CD4-positive, alpha-beta T cell treated with Interleukin-12 subunit alpha and Interleukin-12 subunit beta, for 1 hour (primary cell): ENCODE measurements at places on chromosomes 6 and 20.

DNA sequence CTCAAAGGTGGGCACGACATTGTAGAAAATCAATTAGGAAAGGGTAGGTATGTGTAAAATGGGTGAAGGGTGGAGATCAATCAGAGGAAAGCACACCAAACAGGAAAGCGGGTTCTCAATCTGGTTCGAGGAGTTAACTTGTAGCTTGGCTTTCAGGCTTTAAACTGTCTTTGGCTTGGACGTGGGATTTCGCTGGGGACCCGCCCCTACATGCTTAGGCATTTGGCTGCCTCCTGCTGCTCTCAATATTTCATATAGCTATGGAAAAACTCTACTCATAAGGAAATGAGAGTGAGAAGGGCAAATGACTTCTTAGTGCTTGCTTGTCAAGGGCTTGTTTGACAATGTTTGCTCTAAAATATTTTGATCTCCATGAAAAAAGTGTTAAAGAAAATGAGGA lies 38.1 kb upstream of the PDE7B start:
- no peak for DNase-seq

GRCh38 chr6:753486-753885 lies 60.5 kb upstream of the EXOC2 start:
- DNase-seq, result no peak

DNA sequence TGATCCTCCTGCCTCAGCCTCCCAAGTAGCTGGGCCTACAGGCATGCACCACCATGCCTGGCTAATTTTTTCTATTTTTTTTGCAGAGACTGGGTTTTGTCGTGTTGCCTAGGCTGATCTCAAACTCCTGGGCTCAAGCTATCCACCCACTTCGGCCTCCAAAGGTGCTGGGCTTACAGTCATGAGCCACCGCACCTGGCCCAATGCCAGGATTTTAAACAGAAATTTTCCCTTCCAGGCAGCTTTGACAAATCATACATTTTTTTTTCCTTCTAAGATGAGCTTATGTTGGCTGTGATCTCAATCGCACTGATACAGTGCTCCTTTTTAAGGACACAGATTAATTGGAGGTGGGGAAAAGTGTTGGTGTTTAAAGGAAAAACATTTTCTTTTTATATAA lies 73.2 kb upstream of the CD2AP start:
- DNase-seq, result no peak

GRCh38 chr6:56497691-56498090 lies 145.0 kb downstream of the DST start:
- no peak for DNase-seq

DNA sequence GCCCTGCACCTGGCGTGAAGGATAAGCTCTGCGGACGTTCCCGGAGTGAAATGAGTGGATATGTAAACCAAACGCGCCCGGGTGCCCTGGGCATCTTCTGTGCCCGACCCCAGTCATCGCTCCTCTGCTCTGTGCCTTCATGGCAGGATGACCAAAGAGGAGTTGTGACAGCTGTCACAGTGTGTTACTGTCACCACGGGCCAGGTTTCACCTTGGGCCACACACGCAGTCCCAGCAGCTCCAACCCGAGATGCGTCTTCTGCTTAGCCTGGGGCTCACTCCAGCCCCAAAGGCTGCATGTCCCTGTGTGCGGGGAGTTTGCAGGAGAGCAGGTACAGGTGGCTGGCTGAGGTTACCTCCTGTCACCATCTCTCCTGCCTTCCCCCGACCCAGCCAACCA lies 311.6 kb downstream of the BMP7 start:
- no peak for DNase-seq

GRCh38 chr20:50904067-50904570 lies 27.1 kb downstream of the ADNP start:
- no peak for DNase-seq

DNA sequence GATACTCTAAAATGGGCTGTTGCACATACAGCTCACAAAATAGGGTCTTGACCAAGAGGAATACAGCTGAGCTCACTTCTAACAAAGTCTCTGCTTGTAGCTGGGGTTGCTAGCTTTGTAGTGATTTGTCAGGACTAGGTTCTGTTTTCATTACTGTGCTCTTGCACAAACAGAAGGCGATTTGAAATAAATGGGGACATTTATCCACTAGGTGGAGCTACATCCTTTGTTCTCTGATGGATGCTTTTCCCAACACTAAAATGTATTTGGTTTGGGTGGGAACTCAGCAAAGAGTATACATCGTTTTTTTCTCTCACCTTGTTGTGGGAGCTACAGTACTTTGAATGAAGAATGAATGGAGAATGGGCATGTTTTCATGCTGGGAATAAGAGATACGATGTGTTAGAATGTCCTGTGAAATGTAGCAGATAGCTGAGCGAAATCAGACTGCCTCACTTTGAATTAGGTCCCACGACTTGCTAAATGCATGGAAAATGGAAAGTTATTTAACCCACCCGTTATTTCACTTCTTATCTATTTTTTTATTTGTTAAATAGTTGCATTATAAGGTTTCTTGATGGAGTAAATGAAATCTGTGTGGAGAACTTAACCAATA lies 494.7 kb upstream of the MAP3K7 start:
- DNase-seq, result peak; percentile 7

- peak; percentile 38 for DNase-seq
Observed at GRCh38 chr6:113994934-113995342, 24.0 kb upstream of the HDAC2 start.

DNA sequence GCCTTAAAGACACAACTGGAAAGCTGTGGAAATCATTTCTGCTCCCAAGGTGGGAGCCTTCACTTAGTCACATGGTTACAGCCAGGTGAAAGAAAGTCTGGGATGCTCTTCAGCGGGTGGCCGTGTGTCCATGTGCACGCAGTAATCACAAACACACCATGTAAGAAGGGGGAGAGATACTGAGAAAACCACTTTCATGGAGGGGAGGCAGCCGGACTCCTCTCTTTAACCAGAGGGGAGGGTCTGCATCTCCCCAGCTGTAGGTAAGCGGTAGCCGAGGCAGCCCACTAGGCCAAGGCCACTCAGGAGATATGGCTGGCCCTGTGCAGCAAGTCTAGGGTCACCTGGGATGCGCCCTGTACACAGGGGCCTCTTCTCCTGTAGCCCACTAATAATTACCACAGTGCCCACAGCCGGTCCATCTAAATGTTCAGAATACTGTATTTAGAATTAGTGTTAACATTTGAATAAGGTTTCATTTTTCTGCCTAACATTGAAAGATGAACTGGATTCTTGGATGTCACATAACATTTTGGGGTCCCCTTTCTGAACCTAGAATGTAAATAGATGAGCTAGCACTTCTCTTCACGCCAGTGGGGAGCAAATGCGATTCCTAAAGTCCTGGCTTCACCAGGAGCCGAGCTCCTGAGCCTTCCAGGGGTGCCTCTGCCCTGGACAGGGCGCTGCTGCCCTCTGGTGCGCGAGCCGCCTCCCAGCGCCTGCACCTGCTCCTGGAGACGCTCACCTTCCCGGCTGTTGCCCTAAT lies 15.9 kb downstream of the GPR31 start:
- peak; percentile 59 for DNase-seq

- DNase-seq, result no peak
Observed at GRCh38 chr20:44702776-44703175, 12.4 kb upstream of the CCN5 start.

- DNase-seq, result no peak
Observed at GRCh38 chr6:98724537-98724936, 109.8 kb upstream of the POU3F2 start.

DNA sequence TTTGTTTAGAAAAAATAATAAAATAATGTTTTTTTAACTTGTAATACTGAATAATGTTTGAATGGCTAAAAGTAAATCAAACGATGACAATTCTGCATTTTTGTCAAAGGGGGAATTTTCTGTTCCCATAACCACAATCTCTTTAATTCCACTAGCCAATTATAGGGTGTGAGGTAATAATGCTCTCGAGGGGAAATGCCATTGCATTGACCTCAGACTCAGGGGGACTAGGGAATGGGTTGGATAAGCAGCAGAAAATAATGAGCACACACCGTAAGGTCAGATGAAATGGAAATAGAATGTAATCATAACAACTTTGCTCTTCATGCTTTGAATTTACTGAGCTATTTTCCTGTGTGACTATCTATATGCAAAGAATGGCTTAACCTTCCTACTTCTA lies 584.7 kb downstream of the RFPL4B start:
- no peak for DNase-seq

DNA sequence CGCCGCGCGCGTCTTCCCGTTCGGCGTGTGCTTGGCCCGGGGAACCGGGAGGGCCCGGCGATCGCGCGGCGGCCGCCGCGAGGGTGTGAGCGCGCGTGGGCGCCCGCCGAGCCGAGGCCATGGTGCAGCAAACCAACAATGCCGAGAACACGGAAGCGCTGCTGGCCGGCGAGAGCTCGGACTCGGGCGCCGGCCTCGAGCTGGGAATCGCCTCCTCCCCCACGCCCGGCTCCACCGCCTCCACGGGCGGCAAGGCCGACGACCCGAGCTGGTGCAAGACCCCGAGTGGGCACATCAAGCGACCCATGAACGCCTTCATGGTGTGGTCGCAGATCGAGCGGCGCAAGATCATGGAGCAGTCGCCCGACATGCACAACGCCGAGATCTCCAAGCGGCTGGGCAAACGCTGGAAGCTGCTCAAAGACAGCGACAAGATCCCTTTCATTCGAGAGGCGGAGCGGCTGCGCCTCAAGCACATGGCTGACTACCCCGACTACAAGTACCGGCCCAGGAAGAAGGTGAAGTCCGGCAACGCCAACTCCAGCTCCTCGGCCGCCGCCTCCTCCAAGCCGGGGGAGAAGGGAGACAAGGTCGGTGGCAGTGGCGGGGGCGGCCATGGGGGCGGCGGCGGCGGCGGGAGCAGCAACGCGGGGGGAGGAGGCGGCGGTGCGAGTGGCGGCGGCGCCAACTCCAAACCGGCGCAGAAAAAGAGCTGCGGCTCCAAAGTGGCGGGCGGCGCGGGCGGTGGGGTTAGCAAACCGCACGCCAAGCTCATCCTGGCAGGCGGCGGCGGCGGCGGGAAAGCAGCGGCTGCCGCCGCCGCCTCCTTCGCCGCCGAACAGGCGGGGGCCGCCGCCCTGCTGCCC lies 1.1 kb downstream of the SOX4 start:
- DNase-seq, result peak; percentile 22

GRCh38 chr6:7087066-7087465 lies 20.7 kb upstream of the RREB1 start:
- no peak for DNase-seq

- DNase-seq, result no peak
Observed at GRCh38 chr20:50898475-50898874, 32.8 kb downstream of the ADNP start.

DNA sequence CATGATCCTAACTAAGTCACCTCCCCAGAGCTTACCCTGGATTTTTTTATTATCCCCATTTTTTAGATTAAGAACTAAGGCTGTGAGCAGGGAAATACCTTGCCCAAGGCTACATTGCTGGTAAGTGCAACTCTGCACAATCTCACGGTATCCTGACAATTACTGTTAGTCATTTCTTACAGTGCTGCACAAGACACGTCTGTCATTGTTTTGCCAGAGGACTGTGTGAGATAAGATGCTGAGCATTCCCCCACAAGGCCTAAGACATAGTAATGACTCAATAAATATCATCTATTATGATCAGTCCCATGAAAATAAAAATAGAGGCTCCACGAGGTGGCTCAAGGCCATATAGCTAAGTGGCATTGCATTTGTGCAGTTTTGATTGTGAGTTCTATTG lies 21.0 kb downstream of the PFDN4 start:
- DNase-seq, result no peak

- no peak for DNase-seq
Observed at GRCh38 chr20:61166324-61166723, 85.7 kb upstream of the CDH4 start.

- no peak for DNase-seq
Observed at GRCh38 chr20:15296422-15296821, 959.0 kb upstream of the FLRT3 start.

GRCh38 chr6:133499662-133500061 lies 258.5 kb downstream of the EYA4 start:
- no peak for DNase-seq

DNA sequence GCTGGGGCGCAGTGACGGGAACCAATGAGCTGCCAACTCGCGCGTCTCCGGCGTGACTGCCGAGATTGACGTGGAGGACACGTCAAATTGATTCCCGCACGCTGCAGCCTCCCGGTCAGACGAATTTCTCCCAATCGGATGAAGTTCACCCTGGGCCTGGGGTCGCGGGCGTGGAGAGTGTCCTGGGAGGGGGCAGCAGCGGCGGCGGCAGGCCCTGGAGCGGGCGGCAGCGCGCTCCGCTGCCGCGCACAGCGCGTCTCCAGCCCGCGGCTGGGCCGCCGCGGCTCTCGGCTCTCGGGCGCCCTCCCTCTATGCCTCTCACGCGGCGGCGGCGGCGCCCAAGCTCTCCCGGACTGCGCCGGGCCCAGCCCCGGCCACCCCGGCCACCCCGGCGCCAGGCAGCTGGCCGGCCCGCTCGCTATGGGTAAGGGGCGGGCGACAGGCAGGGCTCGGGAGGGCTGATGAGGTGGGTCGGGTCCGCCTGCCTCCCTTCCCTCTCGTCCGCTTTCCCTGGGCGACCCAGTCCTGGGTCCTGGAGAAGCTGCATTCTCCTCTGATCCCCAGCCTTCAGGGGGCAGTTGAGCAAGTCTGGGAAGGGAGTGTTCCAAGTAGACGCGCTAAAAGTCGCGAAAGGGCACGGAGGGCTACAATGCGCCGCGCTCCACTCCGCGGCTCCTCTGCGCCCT lies at the start of gene PAX1:
Gene PAX1, plus strand, starts transcription at position 90 of the 686 bp plus-strand sequence. Its CDS starts 49 bp downstream, at position 139.
- DNase-seq, result no peak

DNA sequence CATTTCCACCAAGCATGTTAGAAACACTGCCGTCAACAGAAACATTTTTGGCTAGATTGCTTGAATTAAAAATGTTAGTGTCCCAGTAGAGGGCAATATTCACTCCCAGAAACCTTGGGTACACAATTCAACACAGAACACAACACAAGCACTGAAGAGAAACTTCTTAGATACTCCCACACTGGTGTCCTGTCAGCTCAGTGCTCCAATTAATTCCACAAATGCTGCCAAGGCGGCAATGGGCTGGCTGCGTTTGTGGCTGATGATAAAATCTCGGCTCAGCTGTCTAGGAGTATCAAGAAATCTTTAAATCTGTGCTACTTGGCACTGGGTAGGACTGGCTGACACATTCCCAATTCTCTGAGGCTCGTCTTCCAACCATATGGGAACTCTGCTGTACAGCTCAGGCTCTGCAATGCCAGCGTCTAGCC lies 39.3 kb downstream of the BEND3 start:
- DNase-seq, result no peak

- peak; percentile 63 for DNase-seq
Observed at GRCh38 chr6:138509371-138509770, 10.1 kb upstream of the NHSL1 start.

- no peak for DNase-seq
Observed at GRCh38 chr20:49030954-49031619, 15.0 kb upstream of the CSE1L start.

GRCh38 chr6:89970609-89971337 lies 76.5 kb downstream of the GJA10 start:
- peak; percentile 48 for DNase-seq

DNA sequence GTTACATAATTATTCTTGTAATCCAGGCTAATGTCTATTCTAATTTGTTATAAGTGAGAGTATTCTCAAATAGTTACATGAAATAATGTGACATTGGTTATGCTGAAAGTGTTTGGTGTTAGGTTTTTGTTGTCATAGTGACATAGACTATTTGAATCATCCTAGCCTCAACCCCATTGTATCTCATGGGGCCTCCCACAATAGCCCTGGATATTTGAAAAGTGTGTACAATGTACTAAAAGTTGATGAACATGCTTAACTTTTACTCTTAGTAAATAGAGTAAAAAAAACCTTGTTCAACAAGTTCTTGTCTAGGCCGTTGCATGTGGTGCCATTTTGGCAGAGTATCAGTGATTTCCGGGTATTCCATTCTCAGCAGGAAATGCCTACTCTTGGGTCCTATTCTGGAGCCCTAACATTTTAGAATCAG lies 83.0 kb downstream of the RTN4IP1 start:
- DNase-seq, result no peak
